Retinal pigment epithelial cell (primary cell): ENCODE measurements at places on chromosomes 4 and X.

GRCh38 chr4:9987749-9988362 lies 33.4 kb downstream of the SLC2A9 start:
- DNase-seq, result no peak

DNA sequence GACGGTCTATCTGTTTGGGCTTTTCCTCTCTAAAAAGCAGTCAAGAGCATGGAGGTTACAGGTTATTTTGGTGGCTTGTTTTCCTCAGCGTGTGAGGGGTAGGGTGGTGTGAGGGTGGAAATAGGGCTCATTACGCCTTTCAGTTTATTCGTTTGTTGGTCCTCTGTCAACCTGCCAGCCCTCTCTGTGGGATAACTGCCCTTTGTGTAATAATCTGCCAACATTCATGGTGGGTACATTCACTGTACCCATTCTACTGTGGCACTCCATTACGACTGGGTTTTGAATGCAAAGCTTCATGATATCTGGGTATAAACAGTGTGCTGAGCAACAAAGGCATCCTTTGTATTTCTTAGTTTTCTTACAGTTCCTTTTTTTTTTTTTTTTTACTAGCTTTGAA lies 136.4 kb downstream of the ADGRL3 start:
- DNase-seq, result no peak

DNA sequence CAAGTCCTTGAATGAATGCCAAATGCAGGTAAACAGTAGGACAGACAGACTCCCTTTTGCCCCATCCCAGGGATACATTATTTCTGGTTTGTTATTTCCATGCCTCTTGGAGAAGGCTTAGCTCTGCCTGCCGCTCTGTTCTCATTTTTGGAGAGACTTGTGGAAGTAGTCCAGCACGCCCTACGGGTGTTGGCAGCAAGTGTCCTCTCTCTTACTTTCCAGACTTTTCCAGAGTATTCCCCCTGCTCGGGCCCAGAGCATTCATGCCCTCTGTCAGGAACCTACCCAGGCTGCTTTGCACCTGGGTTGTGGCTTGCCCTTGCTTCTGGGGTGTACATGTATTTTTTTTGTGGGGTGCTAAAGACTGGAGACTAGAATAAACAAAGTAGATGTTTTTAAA lies 15.3 kb downstream of the SLC34A2 start:
- DNase-seq, result no peak

- no peak for DNase-seq
Measured at GRCh38 chr4:25001509-25001908, 29.2 kb downstream of the LGI2 start.

DNA sequence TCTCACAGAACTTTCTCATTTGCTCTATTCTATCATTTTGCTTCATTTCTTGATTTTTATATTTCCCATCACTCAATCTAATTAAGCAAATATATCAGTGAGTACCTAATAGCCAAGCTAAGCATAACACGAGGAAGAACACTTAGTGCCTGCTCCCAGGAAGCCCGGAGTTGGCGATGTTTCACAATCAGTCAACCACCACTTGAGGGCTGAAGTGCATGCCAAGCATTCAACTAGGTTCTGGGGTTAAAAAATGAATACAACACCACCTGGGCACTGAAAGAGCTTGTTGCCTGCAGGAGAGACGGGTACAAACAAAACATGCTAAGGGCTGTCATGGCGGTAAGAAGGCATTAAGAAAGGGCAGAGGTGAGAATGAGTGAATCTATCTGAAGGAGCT lies 47.5 kb downstream of the UCHL1 start:
- DNase-seq, result no peak

DNA sequence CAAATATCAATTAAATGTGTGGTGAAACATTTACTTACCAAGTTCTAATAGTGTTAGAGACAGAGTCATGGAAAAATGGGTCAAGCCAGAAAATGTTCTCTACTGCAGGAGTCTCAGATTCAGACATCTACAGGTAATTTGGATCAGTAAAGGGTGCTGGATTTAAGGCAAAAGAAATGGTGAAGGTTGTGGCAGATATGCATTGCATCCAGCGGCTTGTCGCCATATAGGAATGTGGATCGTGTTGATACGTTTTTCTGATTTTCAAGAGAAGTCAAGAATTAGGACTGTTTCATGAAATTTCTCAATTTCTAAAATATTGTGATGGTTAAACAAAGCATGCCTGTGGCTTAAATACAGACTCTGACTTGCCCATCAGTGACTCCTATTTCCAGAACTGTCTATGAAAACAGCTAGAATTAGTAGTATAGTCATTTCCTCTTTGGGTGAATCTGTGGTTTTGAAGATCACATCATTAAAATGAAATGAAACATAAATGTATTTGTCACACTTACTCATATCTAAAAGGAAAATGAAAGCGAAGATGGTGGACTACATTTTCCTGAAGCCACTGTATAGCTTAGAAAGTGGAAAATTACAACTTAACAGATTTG lies 110.1 kb upstream of the VEGFC start:
- DNase-seq, result no peak

DNA sequence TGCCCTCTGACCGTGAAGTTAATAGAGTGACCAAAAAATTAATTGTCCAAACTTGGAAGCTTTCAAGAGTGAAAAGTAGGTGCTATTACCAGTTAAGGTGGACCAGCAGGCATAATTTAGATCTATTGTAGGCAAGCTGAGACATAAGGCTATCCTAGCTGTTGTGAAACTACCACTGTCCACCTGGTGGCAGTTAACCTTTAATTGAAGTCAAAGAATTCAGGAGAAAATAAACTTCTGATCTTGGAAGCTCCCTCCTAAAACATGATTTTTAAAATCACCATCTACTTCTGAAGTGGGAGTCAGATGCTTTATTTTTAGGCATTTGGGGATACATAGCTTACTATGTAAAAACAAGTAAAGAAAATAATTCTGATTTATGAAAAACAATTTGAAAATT lies 636.3 kb upstream of the HTR2C start:
- no peak for DNase-seq

- DNase-seq, result no peak
Measured at GRCh38 chr4:168409089-168409801, 71.0 kb downstream of the DDX60L start.

- DNase-seq, result no peak
Measured at GRCh38 chr4:58093352-58093751, 983.2 kb upstream of the IGFBP7 start.
